ENCODE measurements at places on chromosomes 7 and 10. TPM values are rescaled to one million over a fixed set of nuclear protein-coding genes. Genes with fewer than 3 reads are reported as not detected.

GRCh38 chr7:4169455-4169854 is 512.6 kb upstream of the FOXK1 start:
- no peaks in the 10 kb centered on the region for H3K36me3 ChIP-seq
- no peaks in the 10 kb centered on the region for H3K4me1 ChIP-seq
- H3K27me3 ChIP-seq: no peaks in the 10 kb centered on the region
- H3K4me3 ChIP-seq: no peak overlapping the region
- DNase-seq: no peak

DNA sequence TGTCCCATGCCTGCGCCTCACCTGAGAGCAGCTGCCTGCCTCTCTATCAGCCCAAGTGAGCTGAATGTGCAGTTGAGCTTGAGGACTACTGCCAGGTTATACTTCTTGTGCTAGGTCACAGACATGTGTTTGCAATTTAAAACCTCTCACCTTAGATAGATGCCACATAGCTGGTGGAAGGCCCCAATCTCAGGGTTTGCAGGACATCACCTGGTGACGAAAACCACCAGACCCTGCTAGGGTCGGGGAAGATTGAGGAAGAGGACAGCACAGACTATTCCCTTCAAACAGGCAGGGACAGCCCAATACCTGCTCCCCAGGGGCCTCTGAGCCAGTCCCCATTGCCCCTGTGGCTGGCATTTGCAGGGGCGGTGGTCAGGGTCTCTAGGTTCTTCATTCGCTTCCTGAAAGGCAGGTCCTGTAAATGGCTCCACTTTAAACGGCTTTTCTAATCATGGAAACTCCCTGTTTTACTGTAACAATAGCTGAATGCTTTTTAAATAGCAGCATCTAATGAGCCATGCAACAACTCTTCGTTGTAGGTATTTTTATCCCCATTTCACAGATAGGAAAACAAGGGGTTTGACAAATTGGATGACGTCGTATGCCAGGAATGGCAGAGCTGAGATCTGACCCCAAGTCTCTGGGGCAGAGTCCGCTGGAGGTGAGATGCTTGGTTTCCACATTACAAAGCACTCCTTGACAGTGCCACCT is 80.1 kb downstream of the EMX2 start:
- no peaks in the 10 kb centered on the region for H3K36me3 ChIP-seq
- no peaks in the 10 kb centered on the region for H3K4me1 ChIP-seq
- no peak for DNase-seq
- H3K27ac ChIP-seq: no peak overlapping the region
- H3K27me3 ChIP-seq: peaks cover 3% of the 10 kb centered on the region

DNA sequence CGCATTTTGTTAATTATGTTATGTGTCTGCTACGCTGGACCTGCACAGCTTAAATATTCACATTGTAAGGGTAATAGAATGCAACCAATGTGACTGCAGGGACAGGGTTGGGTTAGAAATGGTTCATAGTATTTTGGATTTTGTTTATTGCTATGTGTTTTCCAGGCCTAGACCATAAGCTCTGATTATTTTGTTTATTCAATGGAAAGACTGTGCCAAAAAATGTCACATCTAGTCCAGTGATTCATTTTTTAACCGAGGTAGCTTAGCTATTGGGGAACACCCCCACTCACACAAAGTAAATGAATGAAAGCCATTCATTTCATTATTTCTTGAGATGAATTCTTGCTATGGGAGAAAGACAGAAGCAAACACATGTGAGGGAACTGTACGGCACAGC is 516.5 kb upstream of the ANKRD30A start:
- H3K27ac ChIP-seq: no peak overlapping the region
- no peak overlapping the region for H3K4me3 ChIP-seq
- no peaks in the 10 kb centered on the region for H3K27me3 ChIP-seq
- DNase-seq: no peak
- no peaks in the 10 kb centered on the region for H3K36me3 ChIP-seq
- no peaks in the 10 kb centered on the region for H3K4me1 ChIP-seq

GRCh38 chr7:84107259-84107658 is 87.3 kb downstream of the SEMA3A start:
- no peak overlapping the region for H3K27ac ChIP-seq
- H3K36me3 ChIP-seq: peaks cover 3% of the 10 kb centered on the region
- no peak overlapping the region for H3K4me3 ChIP-seq

DNA sequence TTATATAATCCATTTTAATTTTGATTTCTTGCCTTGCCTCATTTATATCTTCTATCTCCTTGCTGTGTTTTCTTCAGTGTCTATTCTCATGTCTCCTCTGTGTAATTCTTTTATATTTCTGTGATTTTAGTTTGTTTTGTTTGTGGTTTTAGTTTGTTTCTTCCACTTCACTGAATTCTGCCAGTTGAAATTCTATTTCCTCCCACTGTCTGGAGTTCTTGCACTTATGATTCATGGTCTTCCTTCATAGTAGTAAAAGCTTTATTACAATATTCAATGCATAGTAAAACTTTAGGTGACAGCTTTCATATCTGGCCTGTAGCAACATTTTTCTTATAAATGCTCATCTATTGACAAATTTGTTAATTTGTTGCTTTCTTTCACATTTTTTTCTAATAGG is 113.3 kb downstream of the MAGI2 start:
- no peaks in the 10 kb centered on the region for H3K4me1 ChIP-seq
- no peak for DNase-seq
- no peaks in the 10 kb centered on the region for H3K27me3 ChIP-seq
- H3K27ac ChIP-seq: no peak overlapping the region
- no peak overlapping the region for H3K4me3 ChIP-seq

- H3K4me3 ChIP-seq: no peak overlapping the region
- no peaks in the 10 kb centered on the region for H3K36me3 ChIP-seq
These were observed 86.6 kb downstream of the FRMPD2 start for GRCh38 chr10:48187713-48188485.

DNA sequence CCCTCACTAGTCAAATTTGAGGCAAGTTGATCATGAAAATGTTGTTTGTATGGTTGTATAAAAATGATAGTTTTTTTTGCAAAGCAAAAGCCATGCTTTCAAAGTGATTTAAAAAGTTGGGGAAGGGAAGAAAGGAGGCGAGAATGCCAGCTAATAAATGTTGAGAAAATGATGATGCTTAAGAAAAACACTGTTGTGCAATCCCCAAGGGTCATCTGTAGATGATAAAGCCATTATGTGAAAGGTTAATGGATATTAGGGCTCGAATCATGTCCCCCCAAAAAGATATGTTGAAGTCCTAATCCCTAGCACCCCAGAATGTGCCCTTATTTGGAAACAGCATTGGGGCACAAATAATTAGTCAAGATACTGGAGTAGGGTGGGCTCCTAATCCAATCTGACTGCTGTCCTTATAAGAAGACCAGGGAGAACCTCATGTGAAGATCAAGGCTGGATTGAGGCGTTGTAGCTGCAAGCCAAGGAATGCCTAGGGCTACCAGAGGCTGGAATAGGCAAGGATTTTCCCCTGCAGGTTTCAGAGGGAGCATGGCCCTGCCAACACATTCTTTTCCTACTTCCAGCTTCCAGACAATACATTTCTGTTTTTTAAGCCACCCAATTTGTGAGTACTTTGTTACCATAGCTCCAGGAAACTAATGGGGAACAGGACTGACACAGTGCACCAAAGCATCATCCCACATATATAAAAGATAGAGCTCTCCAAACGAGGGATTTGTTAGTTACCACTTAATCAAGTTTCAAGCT is 35.4 kb upstream of the MKLN1 start:
- no peaks in the 10 kb centered on the region for H3K27me3 ChIP-seq
- peaks cover 4% of the 10 kb centered on the region for H3K36me3 ChIP-seq
- no peaks in the 10 kb centered on the region for H3K4me1 ChIP-seq
- no peak for DNase-seq
- H3K27ac ChIP-seq: no peak overlapping the region

GRCh38 chr10:51112013-51112412 is 37.7 kb downstream of the PRKG1 start:
- H3K4me1 ChIP-seq: no peaks in the 10 kb centered on the region
- no peak overlapping the region for H3K4me3 ChIP-seq
- DNase-seq: no peak
- no peak overlapping the region for H3K27ac ChIP-seq

DNA sequence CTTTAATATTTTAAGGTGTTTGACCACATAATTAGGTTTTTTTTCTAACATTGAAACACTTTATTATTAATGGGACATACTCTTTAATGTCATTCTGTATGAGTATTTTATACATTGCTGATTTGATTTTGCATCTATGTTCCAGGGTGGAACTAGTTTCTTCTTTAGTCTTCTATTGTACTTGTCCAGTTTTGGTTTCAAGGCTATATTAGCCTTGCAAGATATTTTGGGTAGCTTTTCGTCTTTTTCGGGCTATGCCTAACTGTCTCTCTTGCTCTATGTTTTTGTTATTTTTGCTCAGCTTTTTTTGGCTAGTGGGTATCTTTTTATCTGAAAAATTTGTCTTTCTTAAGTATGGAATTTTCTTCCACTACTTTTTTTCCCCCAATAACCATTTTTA is 38.7 kb upstream of the MKX start:
- no peak overlapping the region for H3K27ac ChIP-seq
- peaks cover 42% of the 10 kb centered on the region for H3K27me3 ChIP-seq
- H3K36me3 ChIP-seq: no peaks in the 10 kb centered on the region

GRCh38 chr10:137606-138005 is 2.4 kb downstream of the ZMYND11 start:
- no peak overlapping the region for H3K27ac ChIP-seq
- no peak for DNase-seq
- no peak overlapping the region for H3K4me3 ChIP-seq

DNA sequence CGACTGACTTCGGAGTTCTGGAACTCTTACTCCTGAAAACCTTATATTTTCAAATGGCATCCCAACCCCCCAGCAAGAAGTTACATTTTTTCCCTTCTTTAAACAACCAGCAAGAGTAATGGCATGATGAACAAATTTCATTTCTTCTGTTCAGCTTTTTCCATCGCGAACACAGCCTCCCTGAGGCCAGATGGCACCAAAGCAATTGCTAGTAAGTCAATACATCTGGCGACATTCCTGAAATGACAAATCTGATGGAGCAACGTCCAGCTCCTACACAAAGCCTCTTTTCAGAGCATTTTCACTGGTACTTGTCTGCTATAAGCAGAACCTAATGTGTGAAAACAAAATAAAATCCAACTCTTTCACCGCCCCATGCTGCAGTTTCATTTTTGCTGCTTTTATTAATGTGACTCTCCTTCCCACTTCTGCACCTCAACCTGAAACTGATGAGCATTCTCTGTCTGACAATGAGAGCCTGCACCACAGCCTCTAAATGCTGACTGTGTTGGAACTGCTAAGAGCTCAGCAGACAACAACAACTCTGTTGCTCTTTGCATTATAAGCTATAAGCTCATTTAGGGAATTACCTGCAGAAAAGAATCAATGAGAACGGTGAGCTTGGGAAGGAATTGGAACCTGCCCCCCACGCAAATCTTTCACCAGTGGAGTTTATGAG is 229.8 kb downstream of the FGFR2 start:
- no peak overlapping the region for H3K4me3 ChIP-seq
- no peak overlapping the region for H3K27ac ChIP-seq
- H3K4me1 ChIP-seq: no peaks in the 10 kb centered on the region
- DNase-seq: no peak
- H3K36me3 ChIP-seq: no peaks in the 10 kb centered on the region

GRCh38 chr7:82443036-82443546 is 486 bp downstream of the CACNA2D1 start:
- H3K36me3 ChIP-seq: no peaks in the 10 kb centered on the region
- H3K4me3 ChIP-seq: peak overlapping the region; percentile 32
- H3K27me3 ChIP-seq: peaks cover 47% of the 10 kb centered on the region

DNA sequence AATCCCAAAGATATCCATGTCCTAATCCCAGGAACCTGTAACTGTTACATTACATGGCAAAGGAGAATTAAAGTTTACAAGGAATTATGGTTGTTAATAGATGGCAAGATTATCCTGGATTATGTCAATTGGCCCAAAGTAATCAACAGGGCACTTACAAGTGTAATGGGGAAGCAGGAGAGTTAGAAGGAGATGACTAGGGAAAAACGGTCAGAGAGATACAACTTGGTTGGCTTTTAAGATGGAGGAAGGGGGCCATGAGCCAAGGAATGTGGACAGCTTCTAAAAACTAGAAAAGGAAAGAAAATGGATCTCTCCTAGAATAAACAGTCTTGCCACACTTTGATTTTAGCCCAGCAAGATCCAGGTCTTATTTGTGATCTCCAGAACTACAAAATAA is 3.3 kb downstream of the JMJD1C start:
- H3K4me1 ChIP-seq: peaks cover 16% of the 10 kb centered on the region
- no peak overlapping the region for H3K4me3 ChIP-seq
- DNase-seq: no peak
- no peak overlapping the region for H3K27ac ChIP-seq
- peaks cover 3% of the 10 kb centered on the region for H3K36me3 ChIP-seq
- no peaks in the 10 kb centered on the region for H3K27me3 ChIP-seq

- H3K27me3 ChIP-seq: peaks cover 2% of the 10 kb centered on the region
- H3K4me1 ChIP-seq: peaks cover 8% of the 10 kb centered on the region
- H3K4me3 ChIP-seq: no peak overlapping the region
- peaks cover 7% of the 10 kb centered on the region for H3K36me3 ChIP-seq
- H3K27ac ChIP-seq: no peak overlapping the region
- no peak for DNase-seq
These were observed 26.9 kb downstream of the BAG3 start for GRCh38 chr10:119677904-119678755.

DNA sequence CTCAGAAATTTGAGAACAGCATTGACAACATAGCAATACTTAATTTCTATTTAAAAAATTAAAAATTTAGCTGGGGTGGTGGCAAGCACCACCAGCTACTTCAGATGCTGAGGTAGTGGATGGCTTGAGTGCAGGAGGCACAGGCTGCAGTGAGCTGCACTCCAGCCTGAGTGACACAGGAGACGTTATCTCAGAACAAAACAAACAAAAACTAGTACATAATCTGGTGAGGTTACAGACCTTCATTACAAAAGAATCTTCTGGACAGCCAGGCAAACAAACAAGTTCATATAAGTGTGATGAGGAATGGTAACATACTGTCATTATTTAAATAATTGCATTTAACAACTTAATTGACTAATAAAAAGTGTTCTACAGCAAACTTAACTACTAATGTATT is 77.0 kb upstream of the OIT3 start:
- no peak overlapping the region for H3K4me3 ChIP-seq
- H3K27me3 ChIP-seq: no peaks in the 10 kb centered on the region
- peaks cover 8% of the 10 kb centered on the region for H3K4me1 ChIP-seq
- H3K27ac ChIP-seq: no peak overlapping the region

GRCh38 chr10:50540069-50540825 is 83.5 kb downstream of the SGMS1 start:
- peak overlapping the region; percentile 88 for H3K27ac ChIP-seq
- no peaks in the 10 kb centered on the region for H3K27me3 ChIP-seq
- H3K4me3 ChIP-seq: peak overlapping the region; percentile 72
- H3K4me1 ChIP-seq: peaks cover 61% of the 10 kb centered on the region
- no peak for DNase-seq

The MKRN1 gene
- 105 TPM for total RNA-seq

The SLC18A3 gene
- not detected for total RNA-seq

The NUTM2D gene
- total RNA-seq: 2.6 TPM

The ZNF22 gene
- total RNA-seq: 42.8 TPM

The CHST3 gene
- not detected for total RNA-seq

The C7orf33 gene
- total RNA-seq: not detected

The MYOZ1 gene
- not detected for total RNA-seq

The LRRC18 gene
- total RNA-seq: 0.25 TPM

The PON1 gene
- total RNA-seq: not detected

The HABP2 gene
- total RNA-seq: not detected

The PCLO gene
- total RNA-seq: not detected

The RARRES2 gene
- not detected for total RNA-seq

The CYP3A7 gene
- total RNA-seq: not detected

The MYOF gene
- 0.91 TPM for total RNA-seq

The OR2A12 gene
- not detected for total RNA-seq

All from activated naive CD8-positive, alpha-beta T cell treated with anti-CD3 and anti-CD28 coated beads, Interleukin-2, amount 10 ng/mL, durations not matched to agents 7 days and 5 days (primary cell).